ENCODE measurements at places on chromosomes 12 and 14.

GRCh38 chr14:103535081-103535890, 6.3 kb downstream of the TRMT61A start:
- DNase-seq = no peak

DNA sequence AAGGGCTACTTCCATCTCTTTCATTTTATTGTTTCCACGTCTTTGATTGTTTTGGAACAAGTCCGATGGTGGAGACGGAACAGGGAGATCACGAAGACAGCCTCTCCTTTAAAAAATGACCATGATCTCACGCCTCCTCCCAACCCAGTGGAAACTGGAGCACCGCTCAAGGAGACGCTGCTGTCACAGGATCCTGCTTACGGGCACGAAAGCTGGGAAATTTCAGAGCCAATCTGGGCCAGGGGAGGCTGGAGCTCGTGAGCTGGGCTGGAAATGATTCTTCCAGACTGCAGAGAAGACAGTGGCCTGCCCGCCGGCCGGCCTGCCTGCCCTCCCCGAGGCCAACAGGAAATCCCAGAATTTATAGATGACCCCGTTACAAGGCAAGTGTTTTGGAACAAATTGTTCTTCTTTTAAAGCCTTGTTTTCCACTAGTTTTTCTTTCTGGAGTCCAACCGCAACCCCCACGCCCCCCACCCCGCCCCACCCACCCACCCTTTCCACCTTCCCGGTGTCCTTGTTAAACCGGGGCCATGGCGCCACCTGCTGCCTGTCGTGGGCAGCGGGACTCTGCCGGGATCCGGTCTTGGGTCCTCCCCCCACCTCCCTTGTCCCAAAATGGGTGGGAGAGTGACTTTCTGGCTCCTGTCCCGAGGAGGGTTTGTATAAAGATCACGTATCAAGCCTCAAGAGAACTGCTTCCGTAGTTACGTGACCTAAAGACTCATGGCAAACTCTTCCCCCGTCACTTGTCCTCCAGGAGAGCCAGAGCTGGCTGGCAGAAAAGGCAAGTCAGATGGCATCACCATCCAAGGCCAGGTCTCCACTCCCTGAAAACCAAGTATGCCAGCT, 40.3 kb downstream of the MAP1LC3B2 start:
- peak; percentile 69 for DNase-seq

DNA sequence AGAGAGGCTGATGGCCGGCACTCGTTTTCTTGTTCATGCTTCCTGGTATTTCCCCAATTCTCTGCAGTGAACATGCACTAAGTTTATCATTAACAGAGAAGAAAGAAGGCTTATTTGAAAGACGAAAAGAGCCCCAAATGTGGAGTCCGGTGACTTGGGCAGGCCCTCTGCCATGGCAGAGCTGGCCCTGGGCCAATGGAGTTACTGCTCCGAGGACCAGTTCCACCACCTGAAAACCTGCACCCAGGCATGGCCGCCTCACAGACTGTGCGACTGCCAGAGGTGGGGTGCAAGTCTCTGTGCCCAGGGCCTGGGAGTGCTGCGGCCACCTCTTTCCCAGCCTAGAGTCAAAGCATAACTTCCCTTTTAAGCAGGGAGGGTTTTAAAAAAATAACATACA, 24.9 kb downstream of the DEGS2 start:
- no peak for DNase-seq

DNA sequence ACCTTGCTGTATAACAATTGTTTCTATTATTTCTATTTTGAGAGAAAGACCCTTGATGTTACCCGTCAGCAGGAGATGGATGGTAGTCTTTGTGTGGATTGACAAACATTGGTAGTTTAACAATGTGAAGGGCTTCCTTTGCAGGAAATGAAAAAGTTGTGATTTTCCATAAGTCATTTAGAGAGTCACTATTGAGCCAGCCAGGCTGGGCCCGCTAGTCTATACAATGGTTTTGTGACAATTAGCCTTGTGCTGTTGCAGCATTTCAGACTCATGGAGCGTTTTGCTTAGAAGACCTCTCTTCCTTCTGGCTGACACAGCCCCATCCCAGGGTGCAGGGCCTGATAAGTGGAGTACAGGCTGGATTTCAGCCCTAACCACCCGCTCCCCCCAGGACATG, 18.3 kb upstream of the SLC38A2 start:
- no peak for DNase-seq

GRCh38 chr14:103014466-103015228, 42.7 kb downstream of the CDC42BPB start:
- DNase-seq = peak; percentile 60

DNA sequence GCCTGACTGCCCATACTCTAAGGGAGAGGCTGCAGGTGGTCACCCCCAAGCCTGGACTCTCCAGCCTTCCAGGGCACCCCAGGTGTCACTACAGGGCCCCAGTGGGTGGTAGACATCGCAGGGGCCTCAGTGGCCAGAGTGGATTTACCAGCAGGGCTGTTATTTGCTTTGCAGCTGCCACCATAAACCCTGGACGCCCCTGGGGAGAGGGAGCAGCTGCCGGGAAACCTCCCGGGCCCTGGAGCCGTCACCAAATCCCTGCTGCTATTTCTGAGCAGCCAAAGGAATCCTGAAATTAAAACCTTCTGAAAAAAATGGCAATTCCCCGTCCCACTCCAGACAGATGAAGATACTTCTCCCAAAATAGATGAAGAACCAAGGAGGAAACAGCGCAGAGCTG, 13.9 kb downstream of the TMEM119 start:
- DNase-seq = no peak

Measured in fibroblast of upper back skin (primary cell).